ENCODE measurements at places on chromosomes 7 and 10. TPM values are rescaled to one million over a fixed set of nuclear protein-coding genes. Genes with fewer than 3 reads are reported as not detected.

DNA sequence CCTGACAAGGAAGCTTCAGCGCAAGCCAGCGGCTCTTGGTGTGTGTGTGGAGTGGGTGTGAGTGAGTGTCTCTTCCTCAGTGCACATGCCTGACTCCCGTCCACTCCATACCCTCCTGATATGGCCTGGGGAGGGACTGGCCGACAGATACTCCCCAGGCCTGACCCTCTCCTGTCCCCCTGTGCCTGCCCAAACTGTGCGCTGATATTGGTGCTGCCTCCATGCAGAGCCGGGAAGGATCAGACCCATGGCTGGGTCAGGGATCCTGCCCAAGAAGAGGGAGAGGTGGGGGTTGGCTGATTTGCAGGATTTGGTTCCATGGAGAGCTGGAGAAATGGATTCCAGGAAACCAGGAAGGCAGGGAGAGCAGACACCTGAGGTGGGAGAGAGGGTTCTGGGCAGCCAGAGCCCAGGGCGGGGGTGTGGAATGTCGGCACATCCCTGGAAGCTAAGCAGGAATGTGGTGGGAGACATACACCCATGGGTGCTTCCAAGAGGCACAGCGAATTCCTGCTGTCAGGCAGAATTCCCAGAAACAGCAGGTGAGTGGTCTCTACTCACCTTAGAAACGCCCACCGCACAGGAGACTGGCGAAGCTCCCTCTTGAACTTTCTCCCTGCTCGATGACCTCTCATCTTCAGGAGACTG, 6.3 kb downstream of the CALML5 start:
- no peak overlapping the region for H3K27ac ChIP-seq
- peak overlapping the region; percentile 13 for H3K4me3 ChIP-seq
- H3K27me3 ChIP-seq, result peaks cover 12% of the 10 kb centered on the region
- no peak for DNase-seq
- peaks cover 61% of the 10 kb centered on the region for H3K4me1 ChIP-seq

DNA sequence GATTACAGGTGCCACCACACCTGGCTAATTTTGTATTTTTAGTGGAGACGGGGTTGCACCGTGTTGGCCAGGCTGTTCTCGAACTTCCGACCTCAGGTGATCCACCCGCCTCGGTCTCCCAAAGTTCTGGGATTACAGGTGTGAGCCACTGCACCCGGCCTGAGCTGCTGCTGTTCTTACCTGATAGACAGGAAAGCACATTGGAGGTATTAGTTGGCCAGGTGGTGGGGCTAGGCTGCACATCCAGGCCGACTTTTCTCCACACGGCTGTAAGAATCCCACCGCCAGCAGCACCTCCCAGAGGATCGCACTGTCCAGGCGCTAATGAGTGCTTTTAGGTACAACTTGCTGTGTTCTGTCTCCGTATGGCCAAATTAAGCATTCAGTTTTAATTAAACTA, 112.6 kb downstream of the WDR37 start:
- no peaks in the 10 kb centered on the region for H3K36me3 ChIP-seq
- no peaks in the 10 kb centered on the region for H3K4me1 ChIP-seq
- no peak overlapping the region for H3K27ac ChIP-seq
- peaks cover 78% of the 10 kb centered on the region for H3K27me3 ChIP-seq
- H3K4me3 ChIP-seq, result no peak overlapping the region

GRCh38 chr10:78619115-78619851, 449.5 kb upstream of the ZMIZ1 start:
- no peak for DNase-seq
- peaks cover 1% of the 10 kb centered on the region for H3K27me3 ChIP-seq
- no peak overlapping the region for H3K4me3 ChIP-seq
- H3K4me1 ChIP-seq, result peaks cover 22% of the 10 kb centered on the region
- H3K27ac ChIP-seq, result no peak overlapping the region
- no peaks in the 10 kb centered on the region for H3K36me3 ChIP-seq

GRCh38 chr10:72009425-72010081, 45.4 kb downstream of the CHST3 start:
- H3K27ac ChIP-seq, result peak overlapping the region; percentile 65
- DNase-seq, result no peak
- H3K36me3 ChIP-seq, result peaks cover 16% of the 10 kb centered on the region
- H3K4me3 ChIP-seq, result no peak overlapping the region
- no peaks in the 10 kb centered on the region for H3K27me3 ChIP-seq

GRCh38 chr7:7943951-7944350, 24.6 kb upstream of the GLCCI1 start:
- no peak overlapping the region for H3K27ac ChIP-seq
- H3K4me3 ChIP-seq, result no peak overlapping the region
- no peaks in the 10 kb centered on the region for H3K27me3 ChIP-seq

DNA sequence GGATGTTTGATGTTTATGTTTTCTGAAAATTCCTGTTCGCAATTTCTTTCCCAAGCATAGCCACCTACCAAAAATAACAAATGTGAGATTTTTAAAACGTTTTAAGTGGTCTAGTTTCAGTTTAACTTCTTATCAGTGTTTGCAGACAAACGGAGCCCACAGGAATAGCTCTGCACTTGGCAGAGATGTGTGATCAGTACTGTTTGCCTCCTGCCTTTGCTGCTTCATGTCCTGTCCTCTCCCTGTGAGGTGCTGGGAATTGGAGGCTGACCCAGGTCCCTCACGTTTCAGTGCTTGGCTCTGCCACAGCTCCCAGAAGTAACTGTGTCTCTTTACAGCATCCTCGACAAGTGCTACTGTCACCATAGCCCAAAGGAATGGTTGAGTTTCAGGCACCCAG, 1.2 kb downstream of the UCN3 start:
- H3K36me3 ChIP-seq, result no peaks in the 10 kb centered on the region
- H3K4me1 ChIP-seq, result peaks cover 24% of the 10 kb centered on the region
- H3K4me3 ChIP-seq, result no peak overlapping the region
- no peaks in the 10 kb centered on the region for H3K27me3 ChIP-seq

DNA sequence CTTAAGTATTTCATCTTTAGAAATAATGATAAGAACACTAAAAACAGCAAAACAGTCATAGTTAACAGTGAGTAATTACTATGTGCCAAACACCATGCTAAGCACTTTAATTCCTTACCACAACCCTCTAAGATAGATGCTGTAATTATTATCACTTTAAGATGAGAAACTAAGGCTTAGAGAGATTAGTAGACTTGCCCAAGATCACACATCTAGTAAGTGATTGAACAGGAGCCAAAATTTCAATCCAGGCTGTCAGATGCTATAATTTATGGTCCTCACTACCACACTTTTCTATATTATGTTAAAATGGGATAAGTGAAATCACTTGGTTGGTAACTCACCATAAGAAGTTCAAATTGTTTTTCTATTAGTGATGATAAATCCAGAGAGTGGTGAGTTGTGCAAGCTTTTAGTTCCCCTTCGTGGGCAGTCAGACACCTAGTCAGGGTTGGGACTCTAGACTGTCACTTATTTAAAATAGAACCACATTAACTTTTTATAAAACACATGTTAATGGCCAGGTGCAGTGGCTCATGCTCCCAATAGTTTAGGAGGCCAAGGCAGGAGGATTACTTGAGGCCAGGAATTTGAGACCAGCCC, 85.9 kb upstream of the GATA3 start:
- DNase-seq, result no peak
- H3K4me3 ChIP-seq, result no peak overlapping the region
- no peaks in the 10 kb centered on the region for H3K4me1 ChIP-seq
- H3K27ac ChIP-seq, result no peak overlapping the region

- DNase-seq, result no peak
- peaks cover 28% of the 10 kb centered on the region for H3K27me3 ChIP-seq
- H3K36me3 ChIP-seq, result no peaks in the 10 kb centered on the region
- no peaks in the 10 kb centered on the region for H3K4me1 ChIP-seq
- no peak overlapping the region for H3K4me3 ChIP-seq
- no peak overlapping the region for H3K27ac ChIP-seq
Observed at GRCh38 chr10:131880016-131880590, 20.7 kb upstream of the PPP2R2D start.

- H3K4me3 ChIP-seq, result no peak overlapping the region
- no peaks in the 10 kb centered on the region for H3K27me3 ChIP-seq
- peak; percentile 16 for DNase-seq
- peaks cover 28% of the 10 kb centered on the region for H3K4me1 ChIP-seq
Observed at GRCh38 chr7:5693529-5693928, 87.9 kb downstream of the RNF216 start.

GRCh38 chr10:89281606-89282395, 20.0 kb upstream of the IFIT2 start:
- DNase-seq, result no peak
- H3K27ac ChIP-seq, result no peak overlapping the region
- no peaks in the 10 kb centered on the region for H3K36me3 ChIP-seq
- peaks cover 35% of the 10 kb centered on the region for H3K4me1 ChIP-seq
- H3K27me3 ChIP-seq, result no peaks in the 10 kb centered on the region

- peaks cover 32% of the 10 kb centered on the region for H3K4me1 ChIP-seq
- no peaks in the 10 kb centered on the region for H3K27me3 ChIP-seq
- H3K36me3 ChIP-seq, result 0 out of 2 replicates have a peak, but pooled peaks cover 1% of the 10 kb centered on the region
Observed at GRCh38 chr10:22704942-22705341, 9.4 kb downstream of the PIP4K2A start.

- H3K4me1 ChIP-seq, result peaks cover 57% of the 10 kb centered on the region
- peak overlapping the region; percentile 63 for H3K4me3 ChIP-seq
- no peaks in the 10 kb centered on the region for H3K36me3 ChIP-seq
- DNase-seq, result peak; percentile 73
- H3K27me3 ChIP-seq, result no peaks in the 10 kb centered on the region
- peak overlapping the region; percentile 52 for H3K27ac ChIP-seq
Observed at GRCh38 chr7:55133630-55134358, 115.0 kb downstream of the EGFR start.

DNA sequence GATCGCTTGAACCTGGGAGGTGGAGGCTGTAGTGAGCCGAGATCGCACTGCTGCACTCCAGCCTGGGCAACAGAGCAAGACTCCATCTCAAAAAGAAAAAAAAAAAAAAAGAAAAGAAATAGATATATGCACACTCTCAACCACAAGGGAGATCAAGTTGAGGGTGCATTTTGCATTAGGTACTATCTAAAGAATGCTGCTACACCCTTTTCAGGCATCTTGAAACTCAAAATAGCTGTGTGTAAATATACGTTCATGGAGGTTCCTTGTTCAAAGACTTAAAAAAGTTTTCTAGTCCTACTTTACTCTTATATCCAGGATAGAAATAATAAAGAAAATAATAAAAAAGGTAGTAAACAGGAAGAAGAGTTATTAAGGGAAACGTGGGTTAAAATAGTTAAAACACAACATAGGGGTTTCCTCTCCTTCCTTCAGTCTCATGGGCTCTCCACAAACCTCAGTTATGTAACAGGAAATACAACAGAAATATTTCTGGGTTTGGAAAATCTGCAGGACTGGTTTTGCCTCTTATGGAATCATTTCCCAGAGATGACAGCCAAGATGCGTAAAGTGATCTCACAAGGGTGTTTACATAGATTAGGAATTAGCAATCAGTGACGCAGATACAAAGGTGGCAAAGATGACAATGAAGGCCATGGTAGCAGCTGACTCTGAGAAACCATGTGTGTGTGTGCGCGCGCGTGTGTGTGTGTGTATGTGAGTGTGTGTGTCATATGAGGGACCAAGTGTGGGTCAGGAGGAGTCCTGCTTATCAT, 15.1 kb downstream of the STEAP4 start:
- no peak for DNase-seq
- no peaks in the 10 kb centered on the region for H3K27me3 ChIP-seq
- no peak overlapping the region for H3K27ac ChIP-seq
- H3K4me1 ChIP-seq, result no peaks in the 10 kb centered on the region

GRCh38 chr10:3737864-3738263, 47.1 kb downstream of the KLF6 start:
- peaks cover 55% of the 10 kb centered on the region for H3K4me1 ChIP-seq
- H3K36me3 ChIP-seq, result no peaks in the 10 kb centered on the region
- H3K27me3 ChIP-seq, result no peaks in the 10 kb centered on the region
- no peak overlapping the region for H3K4me3 ChIP-seq
- no peak for DNase-seq
- H3K27ac ChIP-seq, result no peak overlapping the region

GRCh38 chr10:18294633-18295032, 154.4 kb downstream of the CACNB2 start:
- no peak overlapping the region for H3K27ac ChIP-seq
- H3K4me3 ChIP-seq, result no peak overlapping the region
- no peak for DNase-seq
- no peaks in the 10 kb centered on the region for H3K4me1 ChIP-seq
- H3K27me3 ChIP-seq, result peaks cover 8% of the 10 kb centered on the region

GRCh38 chr7:142711746-142712616, 37.3 kb upstream of the PRSS1 start:
- no peaks in the 10 kb centered on the region for H3K27me3 ChIP-seq
- H3K4me1 ChIP-seq, result no peaks in the 10 kb centered on the region
- DNase-seq, result no peak
- no peaks in the 10 kb centered on the region for H3K36me3 ChIP-seq
- H3K4me3 ChIP-seq, result no peak overlapping the region

- peaks cover 26% of the 10 kb centered on the region for H3K4me1 ChIP-seq
- no peak overlapping the region for H3K4me3 ChIP-seq
- H3K27ac ChIP-seq, result peak overlapping the region; percentile 42
- H3K36me3 ChIP-seq, result peaks cover 28% of the 10 kb centered on the region
- H3K27me3 ChIP-seq, result no peaks in the 10 kb centered on the region
Observed at GRCh38 chr7:152663148-152663740, 12.7 kb downstream of the XRCC2 start.

GRCh38 chr10:5723692-5724091, 39.1 kb downstream of the TASOR2 start:
- DNase-seq, result no peak
- H3K27ac ChIP-seq, result no peak overlapping the region
- no peaks in the 10 kb centered on the region for H3K4me1 ChIP-seq
- H3K36me3 ChIP-seq, result peaks cover 50% of the 10 kb centered on the region
- H3K4me3 ChIP-seq, result no peak overlapping the region

DNA sequence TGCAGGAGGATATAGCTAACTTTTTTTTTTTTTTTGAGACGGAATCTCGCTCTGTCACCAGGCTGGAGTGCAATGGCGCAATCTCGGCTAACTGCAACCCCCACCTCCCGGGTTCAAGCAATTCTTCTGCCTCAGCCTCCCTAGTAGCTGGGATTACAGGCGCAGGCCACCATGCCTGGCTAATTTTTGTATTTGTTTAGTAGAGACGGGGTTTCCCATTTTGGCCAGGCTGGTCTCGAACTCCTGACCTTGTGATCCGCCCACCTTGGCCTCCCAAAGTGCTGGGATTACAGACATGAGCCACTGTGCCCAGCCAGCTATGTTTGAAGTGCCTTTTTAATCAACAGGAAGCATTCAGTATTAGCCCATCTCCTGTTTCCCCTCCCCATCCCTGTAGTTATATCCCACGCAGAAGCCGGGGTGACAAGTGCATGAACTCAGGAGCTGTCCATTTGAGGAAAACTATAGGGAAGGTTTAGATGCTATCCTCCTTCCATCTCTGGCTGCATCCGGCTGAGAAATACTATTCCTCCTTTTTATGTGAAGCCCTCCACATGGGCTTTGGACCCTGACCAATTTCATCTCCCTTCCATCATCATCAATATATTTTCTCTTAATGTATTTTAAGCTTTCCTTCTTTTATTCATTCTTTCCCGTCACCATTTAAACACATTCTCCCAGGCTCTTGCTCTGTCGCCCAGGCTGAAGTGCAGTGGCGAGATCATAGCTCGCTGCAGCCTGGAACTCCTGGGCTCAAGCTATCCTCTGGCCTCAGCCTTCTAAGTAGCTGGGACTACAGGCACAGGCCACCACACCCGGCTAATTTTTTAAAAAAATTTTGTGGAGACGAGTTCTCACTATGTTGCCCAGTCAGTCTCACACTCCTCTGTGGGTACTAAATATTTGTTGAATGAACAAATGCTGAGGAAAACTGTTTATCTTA, 1.3 kb upstream of the POT1 start:
- no peak overlapping the region for H3K4me3 ChIP-seq
- no peak overlapping the region for H3K27ac ChIP-seq
- H3K27me3 ChIP-seq, result no peaks in the 10 kb centered on the region
- H3K4me1 ChIP-seq, result peaks cover 25% of the 10 kb centered on the region
- DNase-seq, result no peak

The ZEB1 gene
- 24.7 TPM for total RNA-seq

The UPK3B gene
- not detected for total RNA-seq

The FAM25G gene
- total RNA-seq, result not detected

The C7orf33 gene
- total RNA-seq, result not detected

The AS3MT gene
- total RNA-seq, result 27.3 TPM

The RPP38 gene
- 16.4 TPM for total RNA-seq

The HYAL4 gene
- total RNA-seq, result not detected

The MUC12 gene
- total RNA-seq, result not detected

The IQUB gene
- total RNA-seq, result 0.07 TPM
